SK-N-SH treated with all-trans-retinoic acid at 6 μM for 48 hours (cell line): ENCODE measurements at places on chromosomes 5 and 9.

GRCh38 chr5:71914281-71914680, 193.0 kb upstream of the MAP1B start:
- no peak for ATAC-seq

DNA sequence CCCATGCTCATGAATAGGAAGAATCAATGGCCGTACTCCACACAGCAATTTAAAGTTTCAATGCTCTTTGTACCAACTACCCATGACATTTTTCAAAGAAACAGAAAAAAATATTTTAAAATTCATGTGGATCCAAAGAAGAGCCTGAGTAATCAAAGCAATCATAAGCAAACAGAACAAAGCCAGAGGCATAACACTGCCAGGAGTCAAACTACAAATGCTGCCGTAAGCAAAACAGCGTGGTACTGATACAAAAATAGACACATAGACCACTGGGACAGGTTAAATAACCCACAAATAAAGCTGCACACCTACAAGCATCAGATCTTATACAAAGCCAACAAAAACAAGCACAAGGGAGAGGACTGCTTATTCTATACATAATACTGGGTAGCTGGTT, 107.7 kb downstream of the CHSY3 start:
- ATAC-seq: no peak

GRCh38 chr9:76878933-76879332, 27.0 kb downstream of the PRUNE2 start:
- ATAC-seq: no peak

DNA sequence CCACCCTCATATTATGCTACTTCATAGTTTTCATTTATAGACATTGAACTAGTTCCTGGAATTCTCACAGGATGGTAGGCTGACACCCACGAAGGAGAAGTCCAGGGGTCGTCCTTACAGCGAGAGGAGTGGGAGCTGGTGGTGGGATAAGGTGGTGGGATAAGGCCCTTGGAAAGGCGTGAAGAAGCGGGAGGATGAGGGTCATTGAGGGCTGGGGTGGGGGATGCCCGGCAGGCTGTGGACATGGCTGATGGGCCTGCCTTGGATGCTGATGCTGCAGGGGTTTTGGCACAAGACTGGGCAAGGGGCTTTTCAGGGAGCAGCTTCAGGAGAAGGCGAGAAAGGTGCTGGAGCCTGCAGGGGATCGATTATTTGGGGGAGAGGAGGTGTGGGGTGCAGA, 9.4 kb downstream of the DAB2IP start:
- no peak for ATAC-seq

DNA sequence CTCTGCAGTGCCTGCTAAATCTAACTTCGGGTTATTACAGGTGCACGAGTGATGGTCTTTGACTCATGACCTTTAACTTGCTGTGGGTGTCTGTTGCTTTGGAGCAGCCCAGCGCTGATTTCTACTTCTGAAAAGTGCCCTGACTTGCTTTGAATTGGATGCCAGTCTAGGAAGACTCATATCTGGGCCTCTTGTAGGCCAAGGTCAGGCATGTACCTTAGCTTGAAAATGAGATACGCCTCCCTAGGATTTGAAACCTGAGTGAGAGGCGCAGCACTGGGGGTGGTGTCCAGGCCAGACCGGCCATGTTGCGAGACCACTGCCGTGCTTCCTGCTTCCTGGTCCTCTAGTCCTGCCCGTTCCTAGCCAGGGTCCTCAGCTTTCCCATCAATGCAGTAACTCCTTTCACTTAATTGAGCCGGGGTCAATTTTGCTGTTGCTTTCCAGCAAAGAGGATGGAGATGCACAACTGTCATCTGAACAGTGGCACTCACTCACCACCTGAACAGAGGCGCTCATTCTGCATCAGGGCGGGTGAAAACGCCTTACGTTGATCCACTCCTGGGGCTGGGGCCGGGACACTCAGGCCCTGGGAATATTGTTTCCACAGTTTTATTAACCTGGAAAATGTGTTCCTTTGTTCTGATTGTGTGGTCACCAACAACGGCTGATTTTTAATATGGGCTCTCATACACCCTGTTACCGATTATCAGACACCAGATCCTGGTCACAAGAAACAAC, 14.3 kb downstream of the PCAT7 start:
- ATAC-seq: no peak

GRCh38 chr5:103617913-103618312, 55.3 kb upstream of the NUDT12 start:
- no peak for ATAC-seq

GRCh38 chr5:1103093-1103492, 8.8 kb downstream of the SLC12A7 start:
- ATAC-seq: no peak

GRCh38 chr5:41755705-41756104, 114.5 kb downstream of the OXCT1 start:
- ATAC-seq: no peak

- ATAC-seq: no peak
Observed at GRCh38 chr5:181198905-181199519, 6.0 kb downstream of the TRIM7 start.

GRCh38 chr5:14251733-14252132, 108.6 kb downstream of the TRIO start:
- no peak for ATAC-seq

- ATAC-seq: no peak
Observed at GRCh38 chr5:31754741-31755675, 116.1 kb downstream of the PDZD2 start.

- no peak for ATAC-seq
Observed at GRCh38 chr9:14412775-14413174, 98.8 kb upstream of the NFIB start.

- no peak for ATAC-seq
Observed at GRCh38 chr9:97604901-97605645, 28.1 kb downstream of the TSTD2 start.

DNA sequence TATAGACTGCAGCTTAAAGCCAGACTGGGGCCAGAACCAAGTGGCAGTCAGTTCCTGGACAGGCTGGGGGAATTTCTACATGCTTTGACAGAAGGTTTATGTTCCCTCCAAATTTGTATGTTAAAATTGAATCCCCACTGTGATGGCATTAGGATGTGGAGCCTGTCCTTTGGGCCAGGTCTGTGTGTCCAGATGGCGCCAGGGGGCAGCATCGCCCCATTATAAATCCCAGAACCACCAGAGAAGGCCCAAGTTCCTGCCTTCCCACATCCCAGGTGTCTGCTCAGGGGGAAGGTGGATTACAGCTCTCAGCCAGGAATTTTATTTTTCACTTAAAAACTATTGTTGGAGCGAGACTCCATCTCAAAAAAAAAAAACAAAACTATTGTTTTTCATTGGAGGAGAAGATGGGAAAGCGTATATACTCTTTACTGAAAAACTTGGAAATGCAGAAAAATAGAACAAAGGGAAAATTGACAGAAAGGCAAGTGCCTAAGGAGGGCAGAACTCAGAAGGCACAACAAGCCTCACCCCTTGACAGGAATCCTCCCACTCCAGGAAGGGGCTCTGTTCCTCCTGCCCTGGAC, 5.0 kb downstream of the IL3 start:
- ATAC-seq: peak; percentile 92
